PC-9 (cell line): ENCODE measurements at places on chromosomes 1 and 21. TPM values are rescaled to one million over a fixed set of nuclear protein-coding genes. Genes with fewer than 3 reads are reported as not detected.
A peak's percentile ranks its signal among the peaks of the same experiment; 100 is the strongest.

Gene NDUFV3
- 19.4 and 20.7 TPM in 2 replicates for total RNA-seq

Gene LMOD1
- total RNA-seq = 0.53 and 0.74 TPM in 2 replicates

DNA sequence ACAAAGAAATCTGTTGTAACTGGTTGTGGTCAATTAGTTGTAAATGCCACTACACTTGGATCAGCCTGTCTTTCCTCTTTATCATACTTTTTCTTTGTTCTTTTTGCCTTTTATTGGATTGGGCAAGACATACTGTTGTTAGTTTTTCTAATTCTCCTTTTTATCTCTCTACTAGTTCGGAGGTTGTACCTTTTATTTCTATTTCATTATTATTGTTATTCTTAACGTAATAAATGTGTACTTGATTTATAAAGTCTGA is 59.2 kb downstream of the IVNS1ABP start:
- no peaks in the 10 kb centered on the region for H3K4me1 ChIP-seq
- no peak overlapping the region for H3K4me3 ChIP-seq
- no peaks in the 10 kb centered on the region for H3K36me3 ChIP-seq
- H3K27me3 ChIP-seq = no peaks in the 10 kb centered on the region
- no peak for DNase-seq

- no peak for DNase-seq
- H3K27ac ChIP-seq = peak overlapping the region; percentile 62
- H3K4me1 ChIP-seq = peaks cover 56% of the 10 kb centered on the region
- H3K36me3 ChIP-seq = no peaks in the 10 kb centered on the region; the same call in 1 of the 2 replicates
- H3K4me3 ChIP-seq = peak overlapping the region; percentile 93
These were observed 729 bp downstream of the NADK start for GRCh38 chr1:1777583-1777899.

GRCh38 chr1:88649932-88650331 is 34.1 kb upstream of the PKN2 start:
- H3K4me3 ChIP-seq = no peak overlapping the region
- no peak overlapping the region for H3K27ac ChIP-seq
- no peaks in the 10 kb centered on the region for H3K36me3 ChIP-seq
- DNase-seq = no peak

GRCh38 chr1:186865253-186865652 is 36.5 kb downstream of the PLA2G4A start:
- no peaks in the 10 kb centered on the region for H3K4me1 ChIP-seq
- H3K36me3 ChIP-seq = no peaks in the 10 kb centered on the region
- H3K27me3 ChIP-seq = no peaks in the 10 kb centered on the region
- H3K27ac ChIP-seq = no peak overlapping the region
- no peak overlapping the region for H3K4me3 ChIP-seq

DNA sequence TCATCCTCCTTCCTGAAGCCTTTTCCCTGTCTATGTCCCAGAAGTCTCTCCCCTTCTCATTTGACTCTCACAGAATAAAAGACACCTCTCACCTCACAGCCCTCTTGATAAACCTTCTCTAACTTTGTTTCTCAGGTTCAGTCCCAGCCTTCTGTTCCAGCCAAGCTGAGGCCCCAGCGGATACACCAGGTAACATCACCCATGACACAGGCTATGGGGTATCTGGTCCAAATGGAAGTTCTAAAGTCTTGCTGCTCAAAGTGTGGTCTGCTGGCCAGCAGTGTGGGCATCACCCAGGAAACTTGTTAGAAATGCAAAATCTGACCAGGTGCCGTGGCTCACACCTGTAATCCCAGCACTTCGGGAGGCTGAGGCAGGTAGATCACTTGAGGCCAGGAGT is 23.2 kb downstream of the LY9 start:
- H3K4me1 ChIP-seq = no peaks in the 10 kb centered on the region
- DNase-seq = no peak
- H3K36me3 ChIP-seq = no peaks in the 10 kb centered on the region
- no peak overlapping the region for H3K27ac ChIP-seq
- H3K27me3 ChIP-seq = no peaks in the 10 kb centered on the region
- H3K4me3 ChIP-seq = no peak overlapping the region

GRCh38 chr1:39832294-39832693 is 43.6 kb upstream of the BMP8B start:
- no peak overlapping the region for H3K27ac ChIP-seq
- no peak overlapping the region for H3K4me3 ChIP-seq
- H3K4me1 ChIP-seq = peaks cover 13% of the 10 kb centered on the region
- no peaks in the 10 kb centered on the region for H3K27me3 ChIP-seq

DNA sequence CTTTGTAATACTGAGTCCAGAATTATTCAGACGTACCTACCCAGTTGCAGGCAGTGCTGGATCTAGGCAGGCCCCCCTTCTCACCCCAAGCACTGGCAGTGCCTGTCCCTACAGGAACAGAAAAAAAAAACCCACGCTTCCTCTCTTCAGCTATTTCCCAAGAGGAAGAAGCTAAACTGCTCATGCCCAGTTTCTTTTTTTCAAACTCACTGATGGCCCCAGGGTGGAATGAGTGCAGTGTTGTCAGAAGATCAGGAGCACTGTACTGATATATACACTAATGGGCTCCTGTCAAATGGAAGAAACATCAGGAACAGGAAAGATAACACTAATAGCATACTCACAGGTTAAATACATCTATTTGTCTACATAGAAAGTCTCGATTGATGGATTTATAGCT is 28.2 kb upstream of the DOCK7 start:
- H3K36me3 ChIP-seq = no peaks in the 10 kb centered on the region
- no peak overlapping the region for H3K4me3 ChIP-seq
- DNase-seq = no peak
- no peaks in the 10 kb centered on the region for H3K4me1 ChIP-seq
- no peak overlapping the region for H3K27ac ChIP-seq

DNA sequence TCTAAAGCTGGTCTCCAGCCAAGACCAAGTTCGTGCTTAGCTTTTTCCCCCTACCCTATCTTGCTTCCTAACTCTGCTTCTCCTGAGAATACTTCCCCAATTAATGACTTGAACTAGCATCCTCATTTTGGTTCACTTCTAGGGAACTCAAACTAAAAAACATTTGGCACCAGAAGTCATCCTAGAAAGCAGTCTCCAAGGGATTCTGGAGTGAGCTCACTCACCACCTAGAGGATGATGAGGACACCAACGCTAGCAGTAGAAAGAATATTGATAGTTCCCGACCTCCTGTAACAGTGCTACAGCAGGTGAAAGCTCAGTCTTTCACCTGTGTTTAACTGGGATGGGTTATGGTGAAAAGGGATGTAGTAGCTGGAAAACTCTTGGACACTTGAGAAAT is 4.7 kb upstream of the PSMB2 start:
- H3K4me3 ChIP-seq = no peak overlapping the region
- no peak for DNase-seq
- H3K27me3 ChIP-seq = peaks cover 50% of the 10 kb centered on the region
- no peak overlapping the region for H3K27ac ChIP-seq

DNA sequence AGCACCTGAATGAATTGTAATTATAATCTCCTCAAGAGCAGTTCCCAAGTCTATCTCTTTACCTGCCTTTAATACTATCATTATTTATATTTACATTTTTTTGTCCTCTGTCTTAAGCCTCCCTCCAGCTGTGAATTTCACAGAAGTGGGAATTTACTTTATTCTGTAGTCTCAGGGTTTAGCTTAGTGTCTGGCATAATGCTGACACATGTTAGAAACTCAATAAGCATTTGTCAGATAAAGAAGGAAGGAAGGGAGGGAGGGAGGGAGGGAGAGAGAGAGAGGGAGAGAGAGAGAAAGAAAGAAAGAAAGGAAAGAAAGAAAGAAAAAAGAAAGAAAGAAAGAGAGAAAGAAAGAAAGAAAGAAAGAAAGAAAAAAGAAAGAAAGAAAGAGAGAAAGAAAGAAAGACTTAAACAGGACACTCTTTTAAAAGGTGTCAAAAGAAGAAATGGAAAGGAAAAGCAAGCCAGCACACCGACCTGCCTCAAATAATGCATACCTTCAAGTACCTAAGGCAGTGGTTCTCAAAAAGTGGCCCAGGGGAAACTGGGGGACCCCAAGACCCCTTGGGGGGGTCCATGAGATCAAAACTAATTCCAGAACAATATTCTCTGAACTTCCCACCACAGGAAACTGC is 1.8 kb upstream of the PGLYRP4 start:
- DNase-seq = no peak
- H3K4me3 ChIP-seq = no peak overlapping the region
- no peak overlapping the region for H3K27ac ChIP-seq
- H3K4me1 ChIP-seq = peaks cover 9% of the 10 kb centered on the region; the same call in 1 of the 2 replicates
- peaks cover 11% of the 10 kb centered on the region; the same call in 1 of the 2 replicates for H3K27me3 ChIP-seq

DNA sequence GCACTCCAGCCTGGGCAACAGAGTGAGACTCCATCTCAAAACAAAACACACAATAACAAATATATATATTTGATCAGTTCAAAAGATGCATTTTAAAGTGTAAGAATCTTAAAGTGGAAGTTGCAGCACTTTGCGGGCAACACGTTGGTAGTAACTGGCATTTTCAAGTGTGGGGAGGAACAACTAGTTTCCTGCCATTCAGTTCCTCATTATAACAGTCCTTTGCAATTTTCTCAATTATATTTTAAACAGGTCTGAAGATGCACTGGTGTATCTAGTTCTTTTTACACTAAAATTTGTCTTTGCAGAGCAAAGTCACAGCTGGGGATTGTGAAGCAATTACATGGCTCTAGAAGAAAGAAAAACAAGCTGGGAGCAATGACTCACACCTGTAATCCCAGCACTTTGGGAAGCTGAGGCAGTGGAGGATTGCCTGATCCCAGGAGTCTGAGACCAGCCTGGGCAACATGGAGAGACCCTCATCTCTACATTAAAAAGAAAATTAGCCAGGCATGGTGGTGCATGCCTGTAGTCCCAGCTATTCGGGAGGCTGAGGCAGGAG is 25.3 kb downstream of the RRAGC start:
- no peak overlapping the region for H3K4me3 ChIP-seq
- no peak overlapping the region for H3K27ac ChIP-seq
- DNase-seq = no peak
- H3K27me3 ChIP-seq = peaks cover 32% of the 10 kb centered on the region
- H3K4me1 ChIP-seq = no peaks in the 10 kb centered on the region
